Stimulated activated CD4-positive, alpha-beta T cell treated with anti-CD3 and anti-CD28 coated beads, Interleukin-15, amount 100 ng/mL, for 1 hour (primary cell): ENCODE measurements at places on chromosomes 6 and 20.

DNA sequence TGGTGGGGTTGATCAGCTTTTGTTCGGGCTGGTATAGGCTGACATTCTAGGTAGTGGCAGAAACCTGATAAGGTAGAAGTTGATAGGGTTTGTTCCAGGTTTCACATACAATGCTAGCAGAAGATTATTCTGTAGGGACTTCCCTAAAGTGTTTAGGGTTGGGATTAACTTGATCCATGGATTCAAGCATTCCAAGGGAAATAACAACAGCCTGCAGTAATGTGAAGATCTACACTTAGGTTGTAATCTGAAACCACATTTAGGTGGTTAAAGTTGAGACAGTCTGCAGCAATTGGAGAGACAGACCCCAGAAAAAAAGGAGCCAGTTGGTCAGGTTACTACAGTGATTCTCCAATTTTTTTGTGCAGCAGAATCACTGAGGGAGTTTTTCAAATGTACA, 56.1 kb downstream of the GJA1 start:
- DNase-seq: no peak

DNA sequence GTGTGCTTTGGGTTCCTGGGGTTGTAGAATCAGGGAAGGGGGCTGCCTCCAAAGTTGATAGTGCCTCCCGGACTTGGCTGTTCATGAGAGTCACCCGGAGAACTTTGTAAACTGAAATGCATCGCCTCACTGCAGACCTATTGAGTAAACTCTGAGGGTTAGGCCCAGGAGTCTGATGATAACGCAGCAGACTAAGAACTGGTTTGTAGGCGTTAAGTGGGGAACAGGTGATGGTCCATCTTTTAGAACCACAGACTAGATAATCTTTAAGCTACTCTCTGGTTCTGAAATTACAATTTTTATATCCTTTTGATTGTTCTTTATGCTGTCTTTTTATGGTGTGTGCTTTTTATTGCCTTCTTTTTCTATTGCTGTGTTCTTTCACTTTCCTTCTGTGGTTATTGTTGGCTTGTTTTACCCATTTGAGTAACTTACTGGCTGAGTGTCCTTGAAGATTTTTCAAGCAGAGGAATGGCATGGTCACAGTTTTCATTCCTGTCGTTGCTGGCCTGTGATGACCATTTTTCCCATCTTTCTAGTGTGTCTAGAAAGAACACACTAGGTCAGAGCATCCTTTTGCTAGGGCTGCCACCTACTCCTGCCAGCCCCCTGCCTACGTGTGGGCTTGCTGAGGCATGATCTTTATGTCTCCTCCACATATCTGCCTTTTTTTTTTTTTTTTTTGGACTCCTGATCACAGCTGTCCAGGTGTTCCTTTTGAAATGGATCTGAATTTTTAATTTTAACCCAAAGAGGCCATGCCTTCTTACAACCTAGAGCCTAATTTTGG, 30.9 kb downstream of the LRRC1 start:
- DNase-seq: no peak

DNA sequence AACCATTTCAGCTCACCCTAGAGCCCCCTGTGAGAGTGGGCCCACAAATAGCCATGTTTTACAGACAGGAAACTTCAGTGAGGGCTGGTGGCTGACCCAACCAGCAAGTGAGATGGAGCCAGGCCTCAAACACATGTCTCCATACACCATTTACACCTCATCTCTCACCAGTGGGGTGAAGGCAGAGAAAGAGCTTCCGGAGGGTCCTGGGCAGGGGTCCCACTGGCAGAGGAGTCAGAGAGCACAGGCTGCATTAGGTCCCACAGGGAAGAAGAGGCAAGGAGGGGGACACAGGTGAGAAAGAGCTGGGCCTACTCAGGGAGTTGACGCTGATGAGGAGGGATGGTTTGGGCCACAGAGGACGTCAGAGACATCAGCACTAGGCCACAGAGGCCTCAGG, 172.6 kb downstream of the VEGFA start:
- DNase-seq: no peak

GRCh38 chr6:156513504-156513903, 263.7 kb upstream of the ARID1B start:
- DNase-seq: no peak

DNA sequence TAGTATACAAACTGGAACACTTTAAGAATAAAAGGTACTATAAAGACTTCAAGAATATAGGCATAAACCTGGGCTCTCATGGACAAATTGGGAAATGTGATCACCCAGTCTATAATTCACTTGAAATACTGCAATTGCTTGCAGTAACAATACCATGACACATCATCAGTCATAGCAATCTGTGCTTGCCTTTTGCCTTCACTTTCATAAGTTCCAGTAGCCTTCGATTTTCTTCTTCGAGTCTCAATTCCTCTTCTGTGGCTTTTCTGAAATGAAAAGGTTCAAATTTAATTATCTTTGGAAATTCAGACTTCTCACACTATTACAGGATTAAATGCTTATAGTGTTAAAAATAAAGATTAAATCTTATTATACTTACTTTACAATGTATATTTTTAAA, 96.3 kb upstream of the ZBTB24 start:
- no peak for DNase-seq

DNA sequence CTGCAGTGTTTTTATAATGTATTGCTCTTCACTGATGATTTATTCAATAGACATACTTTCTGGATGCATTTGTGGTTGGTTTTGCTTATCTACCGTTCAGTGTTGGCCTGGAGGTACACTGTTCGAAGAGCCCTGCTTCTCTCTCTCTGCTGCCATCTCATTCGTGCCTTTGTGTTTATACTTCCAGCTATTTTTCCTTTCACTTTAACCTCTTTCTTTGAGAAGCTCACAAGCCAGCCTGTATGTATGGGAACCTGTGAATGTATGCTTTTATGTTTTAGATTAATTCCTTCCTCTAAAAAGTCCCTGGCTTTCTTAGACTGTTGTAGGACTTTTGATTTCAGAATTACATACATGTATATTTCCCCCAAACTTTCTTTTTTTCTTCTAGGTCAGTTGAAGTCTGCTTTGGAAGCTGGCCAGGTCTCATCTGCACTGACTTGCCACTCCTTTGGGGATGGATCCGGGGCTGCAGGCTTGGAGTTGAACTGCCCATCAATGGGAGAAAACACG, 83.0 kb downstream of the SCAND1 start:
- no peak for DNase-seq

DNA sequence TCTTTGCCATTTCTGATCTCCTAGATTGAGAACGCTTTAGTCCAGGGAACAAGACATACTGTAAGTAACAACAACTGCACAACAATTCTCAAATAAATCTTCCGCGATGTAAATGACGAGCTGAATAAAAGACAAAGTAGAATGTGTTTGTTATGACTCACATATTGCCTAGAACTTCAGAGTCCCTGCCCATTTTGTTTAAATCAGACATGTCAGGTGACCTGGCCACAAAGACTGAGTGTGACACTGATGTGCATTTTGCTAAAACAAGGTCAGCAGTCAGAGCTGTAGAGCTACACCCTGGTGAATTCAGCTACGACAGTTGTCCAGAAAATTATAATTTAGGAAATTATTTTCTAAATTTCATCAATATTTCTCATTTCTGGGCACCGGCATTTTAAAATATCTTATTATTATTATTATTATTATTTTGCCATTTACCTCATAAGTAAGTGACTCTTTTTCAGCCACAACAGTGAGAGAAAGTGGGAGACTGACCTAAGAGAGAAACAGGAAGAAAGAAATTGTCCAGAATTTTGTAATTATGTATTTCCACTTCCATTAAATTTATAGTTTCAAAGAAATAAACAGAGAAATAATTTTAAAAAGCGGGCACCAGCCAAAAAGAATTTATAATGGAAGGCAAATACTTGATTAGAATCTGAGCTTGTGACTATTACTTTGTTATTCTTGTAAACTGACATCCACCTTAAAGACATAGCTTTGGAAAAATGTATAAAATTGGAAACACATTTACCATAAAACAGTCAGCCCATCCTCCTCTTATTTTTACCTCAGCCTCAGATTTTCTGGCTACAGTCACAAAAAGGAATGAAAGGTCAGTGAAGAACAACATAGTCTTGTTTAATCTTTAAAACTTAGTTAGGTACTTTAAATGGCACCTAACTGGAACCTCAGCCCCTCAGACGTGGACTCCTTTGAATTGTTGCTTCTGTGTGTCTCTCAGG, 157.0 kb upstream of the CITED2 start:
- no peak for DNase-seq

GRCh38 chr6:34412643-34413214, 13.1 kb downstream of the RPS10 start:
- no peak for DNase-seq
